ENCODE measurements at places on chromosomes 7 and 10.

GRCh38 chr7:15905251-15906040, 219.0 kb upstream of the MEOX2 start:
- no peak for DNase-seq
- H3K27ac ChIP-seq: no peak overlapping the region
- H3K27me3 ChIP-seq: no peaks in the 10 kb centered on the region
- no peaks in the 10 kb centered on the region for H3K4me1 ChIP-seq
- no peak overlapping the region for H3K4me3 ChIP-seq

DNA sequence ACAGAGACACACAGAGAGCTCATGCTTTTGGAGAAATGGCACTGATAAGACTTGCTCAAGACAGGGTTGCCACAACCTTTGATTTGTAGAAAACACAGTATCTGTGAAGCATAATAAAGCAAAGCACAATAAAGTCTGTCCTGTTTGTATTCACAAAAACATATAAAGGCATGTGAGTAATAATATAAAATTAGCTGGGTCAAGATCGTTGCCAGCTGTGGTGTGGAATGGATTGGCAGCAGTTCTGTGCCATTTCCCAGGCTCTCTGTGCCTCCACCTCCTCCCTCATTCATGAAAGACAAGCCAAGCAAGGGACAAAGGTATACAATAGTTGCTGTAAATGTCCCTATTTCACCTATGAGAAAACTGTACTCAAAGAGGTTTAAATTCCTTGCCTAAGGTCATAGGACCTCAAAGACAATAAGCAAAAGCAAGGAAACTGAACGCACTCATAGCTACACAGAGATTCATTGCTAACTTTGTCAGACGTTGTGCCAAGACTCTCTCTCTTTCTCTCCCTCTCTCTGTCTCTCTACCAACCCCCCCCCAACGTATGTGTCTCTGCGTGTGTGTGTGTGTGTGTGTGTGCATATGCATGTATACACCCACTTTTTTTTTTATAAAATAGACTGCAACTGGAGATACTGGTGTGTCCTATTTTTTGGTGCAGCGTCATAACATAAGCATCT, 31.8 kb downstream of the CHST3 start:
- H3K36me3 ChIP-seq: no peaks in the 10 kb centered on the region
- H3K27me3 ChIP-seq: peaks cover 3% of the 10 kb centered on the region
- H3K27ac ChIP-seq: no peak overlapping the region
- no peak overlapping the region for H3K4me3 ChIP-seq
- no peak for DNase-seq

- peaks cover 10% of the 10 kb centered on the region for H3K27me3 ChIP-seq
- H3K36me3 ChIP-seq: no peaks in the 10 kb centered on the region
- no peak overlapping the region for H3K27ac ChIP-seq
- H3K4me3 ChIP-seq: no peak overlapping the region
- DNase-seq: no peak
These were observed 10.7 kb downstream of the KIAA1549 start for GRCh38 chr7:138970446-138970845.

- no peak overlapping the region for H3K27ac ChIP-seq
- H3K27me3 ChIP-seq: no peaks in the 10 kb centered on the region
- DNase-seq: no peak
- peaks cover 11% of the 10 kb centered on the region for H3K36me3 ChIP-seq
- no peaks in the 10 kb centered on the region for H3K4me1 ChIP-seq
These were observed 83.1 kb downstream of the HIBADH start for GRCh38 chr7:27579565-27579964.

DNA sequence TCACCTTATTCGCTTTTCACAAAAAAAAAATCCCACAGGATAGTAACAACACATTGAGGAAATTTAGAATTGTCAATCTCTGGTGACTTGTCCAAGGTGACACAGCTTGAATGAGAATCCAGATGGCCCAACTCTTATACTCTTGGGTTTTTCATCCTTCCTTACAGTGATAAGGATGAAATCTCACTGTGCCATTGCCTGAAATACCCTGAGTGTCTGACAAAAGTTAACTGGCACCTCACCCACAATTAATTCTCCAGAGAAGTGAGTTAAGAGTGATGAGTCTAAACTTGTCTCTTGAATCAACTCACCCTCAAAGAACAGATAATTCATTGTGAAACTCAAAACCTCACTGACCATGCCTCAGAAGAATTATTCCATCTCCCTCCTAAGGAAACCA, 18.9 kb downstream of the CHRM2 start:
- H3K27ac ChIP-seq: no peak overlapping the region
- no peaks in the 10 kb centered on the region for H3K36me3 ChIP-seq
- H3K27me3 ChIP-seq: no peaks in the 10 kb centered on the region
- no peaks in the 10 kb centered on the region for H3K4me1 ChIP-seq

GRCh38 chr7:36276428-36277248, 113.0 kb upstream of the ANLN start:
- H3K4me3 ChIP-seq: no peak overlapping the region
- no peaks in the 10 kb centered on the region for H3K27me3 ChIP-seq

DNA sequence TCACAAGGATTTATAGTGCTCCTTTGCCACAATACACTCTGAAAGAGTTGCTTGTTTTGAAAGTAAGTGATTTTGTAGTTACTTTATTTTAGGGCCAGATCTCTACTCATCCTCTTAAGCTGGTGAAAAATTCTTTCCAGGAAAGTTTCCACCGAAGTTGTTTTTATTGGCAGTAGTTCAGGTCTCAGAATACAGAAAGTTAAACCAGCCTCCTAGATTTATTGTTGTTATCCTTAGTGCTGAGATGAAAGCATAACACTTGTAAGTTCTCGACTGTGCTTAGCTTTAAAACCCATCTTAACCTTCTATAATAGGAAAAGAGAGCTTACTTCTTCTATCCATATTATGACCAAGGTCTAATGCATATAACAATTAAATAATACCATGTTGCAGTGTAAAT, 5.5 kb downstream of the AP3M1 start:
- peaks cover 16% of the 10 kb centered on the region for H3K4me1 ChIP-seq
- H3K36me3 ChIP-seq: no peaks in the 10 kb centered on the region
- H3K27me3 ChIP-seq: no peaks in the 10 kb centered on the region
- no peak overlapping the region for H3K27ac ChIP-seq
- no peak for DNase-seq

DNA sequence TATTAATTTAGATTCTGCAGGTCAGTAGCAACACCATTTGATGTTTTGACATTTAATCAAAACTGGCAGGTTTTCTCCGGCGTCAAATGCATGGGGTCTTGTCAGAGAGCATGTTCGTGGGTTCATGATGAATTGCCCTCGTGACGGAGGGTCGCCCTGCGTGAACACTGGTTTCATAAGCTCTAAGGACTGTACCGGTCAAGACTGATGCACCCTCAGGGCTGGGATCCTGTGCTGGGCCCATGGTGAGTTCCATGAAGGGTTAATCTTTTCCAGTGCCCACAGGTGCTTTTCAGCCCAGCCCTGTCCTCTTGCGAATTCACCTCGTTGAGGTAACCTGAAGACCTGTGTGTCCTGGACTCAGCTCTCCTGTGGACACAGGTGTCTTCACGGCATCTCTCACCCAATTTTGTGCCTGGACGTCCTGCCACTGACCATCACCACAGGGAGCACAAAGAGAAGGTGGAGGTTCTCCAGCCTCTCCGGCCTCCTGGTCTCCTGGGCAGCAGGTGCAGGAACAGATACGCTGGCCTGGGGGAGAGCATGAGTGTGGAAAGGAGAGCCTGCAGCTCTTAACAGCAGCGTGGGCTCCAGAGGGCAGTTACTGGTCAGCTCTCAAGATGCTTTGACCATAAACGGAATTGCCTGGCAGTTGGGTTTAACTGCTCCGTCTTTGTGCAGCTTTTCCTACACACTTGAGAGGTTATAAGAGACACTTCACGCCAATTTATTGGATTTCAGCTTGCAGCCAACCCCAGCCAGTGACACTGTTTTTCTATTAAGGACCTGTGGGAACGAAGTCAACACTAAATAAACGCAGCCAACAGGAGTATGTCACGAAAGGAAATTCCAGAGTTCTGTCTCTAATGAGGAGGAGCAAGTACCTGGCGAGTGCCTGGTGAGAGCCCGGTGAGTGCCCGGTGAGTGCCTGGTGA, 37.4 kb upstream of the CFAP46 start:
- no peaks in the 10 kb centered on the region for H3K4me1 ChIP-seq
- peaks cover 14% of the 10 kb centered on the region for H3K27me3 ChIP-seq
